ENCODE measurements at places on chromosomes 4 and X. TPM values are rescaled to one million over a fixed set of nuclear protein-coding genes. Genes with fewer than 3 reads are reported as not detected.

CDS1 gene
- total RNA-seq: 4.5 TPM

CDKL5 gene
- 7.0 TPM for total RNA-seq

ANXA3 gene
- total RNA-seq: 37.9 TPM

DNA sequence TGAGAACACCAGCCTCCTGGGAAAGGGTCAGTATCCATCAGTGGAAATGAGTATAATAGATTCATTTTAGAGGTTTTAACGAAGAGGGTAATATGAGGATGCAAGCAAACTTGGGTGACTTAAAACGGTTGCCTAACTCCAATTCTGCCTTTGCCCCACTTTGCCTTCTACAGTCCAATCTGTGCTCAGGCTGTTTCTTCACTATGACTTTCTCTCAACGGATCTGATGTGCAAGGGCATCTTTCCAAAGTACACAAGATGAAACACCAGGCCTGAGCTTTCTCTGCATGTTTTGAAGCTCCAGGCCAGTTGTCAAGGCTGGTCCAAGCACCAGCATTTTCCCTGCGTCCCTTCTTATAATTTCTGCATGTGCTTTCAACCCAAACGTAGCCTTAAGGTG, 68.0 kb upstream of the TMEM164 start:
- DNase-seq: no peak

DNA sequence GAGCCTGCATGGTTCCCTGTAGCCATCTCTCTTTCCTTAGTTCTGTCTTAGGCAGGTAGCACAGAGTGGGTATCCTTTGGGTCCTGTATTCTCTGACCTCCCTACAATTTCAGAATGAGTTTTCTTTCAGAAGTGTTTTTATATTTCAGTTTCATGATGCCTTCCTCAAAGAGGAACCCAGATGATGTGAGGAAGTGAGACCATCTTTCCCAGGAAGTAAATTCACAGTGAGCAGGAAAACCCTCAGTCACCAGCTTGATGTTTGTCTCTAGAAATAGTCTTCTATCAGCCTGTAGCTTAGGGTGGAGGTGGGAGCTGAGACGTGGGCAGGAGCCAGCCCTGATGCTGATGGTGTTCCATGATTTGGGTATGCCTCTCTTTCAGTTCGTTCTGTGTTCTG, 16.9 kb downstream of the PLAC1 start:
- DNase-seq: no peak

DNA sequence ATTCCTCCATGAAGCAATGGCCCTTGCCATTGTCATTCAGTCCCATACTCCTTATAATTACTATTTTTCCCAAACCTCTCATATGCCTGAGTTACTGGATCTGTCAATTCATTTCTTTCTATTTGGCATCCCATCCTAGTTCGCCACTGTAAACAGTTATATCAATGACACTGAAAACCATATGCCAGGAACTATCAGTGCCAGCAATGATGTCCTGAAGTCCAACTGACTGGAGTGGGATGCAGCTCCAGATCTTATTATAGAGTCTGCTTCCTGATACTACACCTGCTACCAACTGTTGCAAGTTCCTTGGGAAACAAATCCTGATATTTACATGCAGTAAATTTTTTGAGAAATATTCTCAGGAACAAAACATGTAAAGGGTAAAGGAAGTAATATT, 27.0 kb upstream of the BANK1 start:
- no peak for DNase-seq

DNA sequence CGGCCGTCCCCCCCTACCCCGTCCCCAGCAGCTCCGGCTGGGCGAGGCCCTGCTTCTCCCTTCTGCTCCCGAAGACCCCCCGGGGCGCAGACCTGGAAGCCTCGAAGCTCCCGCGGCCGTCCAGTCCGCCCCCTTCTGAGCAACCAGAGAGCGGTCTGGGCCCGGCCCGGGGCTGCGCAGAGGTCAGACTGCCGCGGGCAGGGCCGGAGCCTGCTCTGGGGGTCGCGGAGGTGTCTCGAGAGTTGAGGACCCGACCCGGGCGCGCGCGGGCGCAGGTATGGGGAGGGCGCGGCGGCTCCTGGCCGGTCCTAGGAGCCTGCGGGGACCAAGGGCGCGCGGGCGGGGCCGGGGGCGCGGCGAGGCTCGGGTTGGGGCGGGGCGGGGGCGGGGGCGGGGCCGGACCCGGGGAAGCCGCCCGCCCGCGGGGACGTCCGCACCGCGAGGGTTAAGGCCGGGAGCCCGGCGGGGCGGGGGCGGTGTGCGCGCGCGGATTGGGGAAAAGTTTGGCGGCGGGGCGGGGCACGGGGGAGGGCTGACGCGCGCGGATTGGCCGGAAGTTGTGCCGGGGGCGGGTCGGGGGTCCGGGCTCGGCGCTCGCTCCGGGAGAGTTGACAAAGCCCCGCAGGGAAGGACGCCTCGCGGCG, at the start of gene FGFRL1:
FGFRL1 (plus strand) TSS at position 605 of the 644 bp plus-strand sequence. CDS start 860 bp downstream, outside the sequence.
- peak; percentile 99 for DNase-seq

DNA sequence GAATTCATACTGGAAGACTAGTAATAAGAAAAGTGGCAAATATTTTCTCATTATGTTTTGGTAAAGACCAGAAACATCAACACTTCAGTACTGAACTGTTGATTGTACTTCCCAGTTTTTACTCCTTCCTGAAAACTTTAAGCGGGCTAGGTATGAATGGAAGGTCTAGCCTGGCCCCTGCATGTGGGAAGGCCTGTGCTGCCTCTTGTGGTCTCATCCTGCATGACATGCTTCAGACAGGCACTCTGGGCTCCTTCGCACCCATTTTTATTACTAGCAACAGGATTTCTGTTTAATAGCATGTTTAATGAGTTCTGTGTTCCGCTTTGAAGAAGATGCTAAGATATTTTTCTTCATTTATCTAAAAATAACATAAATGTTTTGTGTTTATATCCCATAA, 279.1 kb downstream of the ANK2 start:
- DNase-seq: peak; percentile 54

Data from H7 (cell line).